Mammary epithelial cell (primary cell): ENCODE measurements at places on chromosomes 12 and 14.

GRCh38 chr12:31783996-31784645 lies 55.3 kb upstream of the AMN1 start:
- no peak for DNase-seq

DNA sequence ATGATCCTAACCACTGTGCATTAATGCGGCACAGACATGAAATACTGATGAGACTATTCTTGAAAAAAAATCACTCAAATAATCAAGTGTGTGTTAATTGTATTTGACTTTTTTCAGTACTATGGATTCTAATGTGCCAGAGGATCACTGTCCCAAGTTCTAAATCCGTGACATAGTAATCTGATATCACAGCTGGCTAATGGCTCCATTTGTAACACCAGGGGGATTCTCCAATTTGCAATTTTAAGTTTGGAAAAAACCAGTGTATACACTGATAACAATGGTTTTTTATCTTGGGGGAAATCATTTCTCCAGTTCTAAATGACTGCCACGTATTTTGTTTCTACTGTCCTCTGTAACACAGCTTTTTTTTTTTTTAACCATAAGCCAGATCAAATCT lies 33.0 kb downstream of the MPHOSPH9 start:
- DNase-seq: no peak

- no peak for DNase-seq
Measured at GRCh38 chr12:29546000-29546399, 48.5 kb upstream of the OVCH1 start.

DNA sequence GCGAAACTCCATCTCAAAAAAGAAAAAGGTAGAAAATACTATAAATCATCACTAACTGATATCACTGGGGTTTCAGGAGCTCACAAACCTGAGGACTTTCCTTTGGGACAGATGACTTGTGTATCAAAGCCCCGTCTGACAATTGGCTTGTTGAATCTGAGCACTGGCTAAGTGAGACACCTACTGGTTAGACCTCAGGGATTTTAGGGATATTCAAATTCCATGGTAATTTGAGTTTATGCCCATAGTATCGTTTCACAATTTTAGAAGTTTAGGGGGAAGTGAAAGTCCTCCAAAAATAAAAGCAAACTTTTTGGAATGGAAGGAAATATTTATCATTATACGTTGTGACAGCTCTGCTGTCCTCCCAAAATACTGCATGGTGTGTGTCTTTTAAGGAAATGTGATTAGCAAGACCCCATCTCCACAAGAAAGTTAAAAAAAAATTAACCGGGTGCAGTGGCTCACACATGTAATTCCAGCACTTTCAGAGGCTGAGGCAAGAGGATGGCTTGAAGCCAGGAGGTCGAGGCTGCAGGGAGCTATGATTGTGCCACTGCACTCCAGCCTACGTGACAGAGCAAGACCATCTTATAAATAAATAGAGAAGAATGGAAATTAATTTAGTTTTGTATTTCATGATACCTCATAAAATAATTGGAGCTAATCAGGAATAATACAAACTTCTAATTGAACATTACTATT lies 49.2 kb downstream of the FBXL14 start:
- DNase-seq: no peak

DNA sequence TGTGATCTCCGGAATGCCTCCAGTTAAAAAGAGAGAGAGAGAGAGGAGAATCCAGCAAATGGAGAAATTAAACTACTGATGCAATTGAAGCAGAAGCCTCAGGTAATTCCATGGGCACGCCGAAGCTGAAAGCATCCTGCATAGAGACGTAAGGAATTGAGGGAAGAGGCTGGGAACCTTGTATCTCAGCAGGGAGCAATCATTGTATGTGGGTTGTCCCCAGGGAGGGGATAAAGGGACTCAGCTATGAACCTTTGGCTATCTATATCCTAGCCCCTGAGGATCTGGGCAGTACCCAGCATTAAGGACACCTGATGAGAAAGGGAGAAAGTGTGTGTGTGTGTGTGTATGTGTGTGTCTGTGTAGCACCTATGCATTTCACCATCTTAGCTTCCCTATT lies 95.8 kb upstream of the ATXN7L3B start:
- no peak for DNase-seq

DNA sequence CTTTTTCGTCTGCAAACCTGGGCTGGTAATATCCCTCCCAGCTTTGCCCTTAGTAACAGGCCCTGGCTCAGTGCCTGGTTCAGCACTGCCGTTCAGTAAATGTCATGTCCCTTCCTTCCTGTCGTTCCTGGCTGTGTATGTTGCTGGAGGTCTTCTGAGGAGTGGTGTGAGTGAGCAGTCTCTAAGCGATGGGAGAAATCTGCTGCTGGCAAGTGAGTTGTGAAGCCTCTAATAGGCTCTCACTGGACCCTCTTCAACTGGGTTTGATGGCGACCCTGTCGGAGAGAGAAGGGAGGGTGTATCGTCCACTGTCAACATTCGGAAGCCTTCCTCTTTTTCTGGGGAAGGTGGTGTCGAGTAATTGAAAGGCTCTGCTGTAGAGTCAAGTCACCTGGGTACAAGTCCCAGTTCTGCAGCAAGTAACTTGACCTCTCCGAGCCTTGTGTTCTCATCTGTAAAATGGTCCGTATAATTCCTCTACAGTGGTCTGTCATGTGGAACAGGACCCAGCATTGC lies 62.8 kb downstream of the HRK start:
- no peak for DNase-seq

GRCh38 chr12:93773122-93773871 lies 96.1 kb downstream of the CRADD start:
- DNase-seq: peak; percentile 33

GRCh38 chr14:90519262-90519920 lies 122.6 kb downstream of the CALM1 start:
- no peak for DNase-seq
